ENCODE measurements at places on chromosomes 3 and 15.

GRCh38 chr15:74134387-74135027 is 4.1 kb downstream of the ISLR2 start:
- no peak for DNase-seq

GRCh38 chr15:40747685-40748631 is 7.1 kb downstream of the RMDN3 start:
- DNase-seq, result no peak

DNA sequence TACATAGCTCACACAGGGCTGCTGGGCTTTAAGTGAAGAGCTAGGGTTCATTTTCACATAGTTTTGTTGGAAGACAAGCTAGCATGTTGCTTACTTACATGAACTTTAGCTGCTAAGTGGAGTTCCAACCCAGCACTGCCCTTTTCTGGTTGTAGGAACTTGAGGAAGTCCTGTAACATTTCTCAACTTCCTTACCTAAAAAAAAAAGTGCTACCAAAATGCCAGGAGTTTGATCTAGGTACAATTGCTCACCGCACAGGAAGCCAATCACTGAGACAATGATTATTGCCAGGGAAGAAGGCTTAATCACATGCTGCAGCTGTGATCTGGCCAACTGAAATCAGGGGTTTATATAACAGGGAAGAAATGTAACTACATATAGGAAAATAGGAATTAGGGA is 52.8 kb downstream of the IL12A start:
- DNase-seq, result no peak

- no peak for DNase-seq
Measured at GRCh38 chr3:64209866-64210621, 15.2 kb downstream of the PRICKLE2 start.

DNA sequence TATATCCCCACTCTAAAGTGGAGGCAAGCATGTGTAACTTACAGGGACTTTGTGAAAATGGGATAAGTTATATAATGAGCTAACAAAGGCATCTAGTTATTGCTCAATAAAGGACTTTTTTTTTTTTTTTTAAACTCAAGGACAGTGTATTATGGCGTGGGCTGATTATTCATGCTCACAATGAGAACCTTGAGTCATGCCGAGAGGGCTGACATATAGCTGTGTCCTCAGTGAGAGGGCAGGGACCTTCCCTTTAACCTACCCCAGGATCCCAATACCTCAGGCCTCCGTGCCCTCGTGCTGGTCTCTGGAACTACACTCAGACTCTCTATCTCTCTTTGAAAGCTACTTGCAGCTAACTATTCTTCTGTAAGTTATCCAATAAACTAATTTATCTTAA is 319.9 kb upstream of the ICE2 start:
- no peak for DNase-seq

- no peak for DNase-seq
Measured at GRCh38 chr3:128394033-128394432, 72.7 kb downstream of the DNAJB8 start.

DNA sequence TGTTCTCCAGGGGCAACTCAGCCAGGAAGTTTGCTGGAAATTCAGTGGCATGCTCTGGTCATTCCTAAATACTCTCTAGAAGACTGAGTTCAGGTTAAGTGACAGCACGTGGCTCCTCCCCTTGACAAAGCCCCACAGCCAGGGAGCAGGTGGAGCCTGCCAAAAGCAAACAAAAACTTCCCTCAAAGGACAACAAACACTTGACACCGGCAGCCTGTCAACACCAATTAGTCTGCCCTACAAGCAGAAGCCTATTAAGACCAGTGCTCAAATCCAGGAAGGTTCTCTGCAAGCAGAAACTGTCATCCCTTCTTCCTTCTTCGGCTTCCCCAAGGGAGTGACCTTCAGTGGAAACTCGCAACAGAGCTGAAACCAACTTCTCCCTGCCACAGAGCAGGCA is 5.0 kb downstream of the MEX3B start:
- DNase-seq, result no peak
